ENCODE measurements at places on chromosomes 3 and 15. TPM values are rescaled to one million over a fixed set of nuclear protein-coding genes. Genes with fewer than 3 reads are reported as not detected.
A peak's percentile ranks its signal among the peaks of the same experiment; 100 is the strongest.

DNA sequence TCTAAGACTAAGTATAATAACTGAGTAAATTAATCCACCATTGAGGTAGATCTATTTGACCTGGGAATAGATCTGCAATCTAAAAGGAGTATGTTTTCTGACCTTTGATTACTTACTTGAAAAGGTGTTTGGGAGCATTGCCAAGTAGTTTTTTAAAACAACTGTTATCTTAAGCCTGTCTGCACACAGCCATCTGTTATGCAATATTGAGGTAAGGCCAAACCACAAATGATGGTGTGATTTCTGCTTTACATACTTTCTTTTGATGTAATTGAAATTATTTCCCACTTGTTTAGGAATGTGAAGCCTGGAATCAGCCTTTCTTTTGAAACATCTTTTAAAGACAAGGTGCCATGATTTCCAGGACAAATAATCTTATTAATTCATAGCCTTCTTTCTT is 274.0 kb downstream of the BBX start:
- DNase-seq, result peak; percentile 17

Gene CCR3
- total RNA-seq, result not detected

- no peak for DNase-seq
Observed at GRCh38 chr15:58114812-58115211, 23.4 kb upstream of the AQP9 start.

DNA sequence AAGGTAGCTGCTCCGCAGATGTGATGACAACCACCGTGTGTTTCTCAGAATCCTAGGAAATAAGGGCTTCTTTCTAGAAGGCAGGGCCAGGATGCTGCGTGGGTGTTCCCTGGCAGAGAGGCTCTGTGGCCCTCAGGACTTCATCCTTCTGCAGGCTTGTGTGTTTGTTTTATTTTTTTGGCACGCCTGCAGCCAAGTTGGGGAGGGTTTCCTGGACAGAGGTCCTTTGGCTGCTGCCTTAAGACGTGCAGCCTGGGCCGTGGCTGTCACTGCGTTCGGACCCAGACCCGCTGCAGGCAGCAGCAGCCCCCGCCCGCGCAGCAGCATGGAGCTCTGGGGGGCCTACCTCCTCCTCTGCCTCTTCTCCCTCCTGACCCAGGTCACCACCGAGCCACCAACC is at the start of gene CLEC3B:
CLEC3B (plus strand) TSS at position 266 of the 400 bp plus-strand sequence; CDS start at position 326, 60 bp downstream.
- DNase-seq, result no peak

Gene RTP3
- not detected for total RNA-seq

DNA sequence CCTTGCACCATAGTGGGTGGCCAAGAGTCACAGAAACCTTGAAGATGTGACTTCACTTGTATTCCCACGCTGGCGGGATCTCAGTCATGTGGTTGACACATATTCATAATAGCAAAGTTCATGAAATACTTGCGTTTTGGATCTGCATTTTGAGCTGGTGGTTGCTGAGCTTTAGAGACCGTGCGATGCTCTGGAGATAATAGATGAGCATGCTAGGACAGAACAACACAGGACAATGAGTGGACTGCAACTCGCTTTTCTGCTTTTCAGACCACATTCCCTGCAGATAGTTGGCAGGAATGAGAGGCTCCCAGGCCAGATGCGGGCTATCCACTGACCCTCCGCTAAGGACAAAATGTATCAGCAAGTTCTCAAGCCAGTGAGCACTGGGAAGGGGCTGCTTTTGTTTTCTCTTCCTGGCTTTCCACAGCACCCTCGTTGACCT is 13.8 kb upstream of the STARD5 start:
- DNase-seq, result no peak

Gene B3GALNT1
- total RNA-seq, result 6.2 TPM

- DNase-seq, result no peak
Observed at GRCh38 chr3:192155194-192155593, 572.1 kb downstream of the FGF12 start.

Gene IQCF5
- not detected for total RNA-seq

DNA sequence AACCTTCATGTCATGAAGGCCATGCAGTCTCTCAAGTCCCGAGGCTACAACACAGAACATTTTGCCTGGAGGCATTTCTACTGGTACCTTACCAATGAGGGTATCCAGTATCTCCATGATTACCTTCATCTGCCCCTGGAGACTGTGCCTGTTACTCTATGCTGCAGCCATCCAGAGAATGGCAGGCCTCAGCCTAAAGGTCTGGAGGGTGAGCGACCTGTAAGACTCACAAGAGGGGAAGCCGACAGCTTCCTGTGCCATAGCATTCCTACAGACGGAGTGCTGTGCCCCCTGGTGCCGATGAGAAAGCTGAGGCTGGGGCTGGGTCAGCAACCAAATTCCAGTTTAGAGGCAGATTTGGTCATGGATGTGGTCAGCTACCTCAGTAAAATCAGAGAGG is 51.3 kb upstream of the CADPS start:
- DNase-seq, result no peak

Gene SKOR1
- total RNA-seq, result not detected

Gene P2RY1
- total RNA-seq, result 5.6 TPM

- DNase-seq, result no peak
Observed at GRCh38 chr3:194083637-194084224, 52.2 kb upstream of the HES1 start.

GRCh38 chr3:156050918-156051317 is 69.5 kb upstream of the KCNAB1 start:
- peak; percentile 39 for DNase-seq

DNA sequence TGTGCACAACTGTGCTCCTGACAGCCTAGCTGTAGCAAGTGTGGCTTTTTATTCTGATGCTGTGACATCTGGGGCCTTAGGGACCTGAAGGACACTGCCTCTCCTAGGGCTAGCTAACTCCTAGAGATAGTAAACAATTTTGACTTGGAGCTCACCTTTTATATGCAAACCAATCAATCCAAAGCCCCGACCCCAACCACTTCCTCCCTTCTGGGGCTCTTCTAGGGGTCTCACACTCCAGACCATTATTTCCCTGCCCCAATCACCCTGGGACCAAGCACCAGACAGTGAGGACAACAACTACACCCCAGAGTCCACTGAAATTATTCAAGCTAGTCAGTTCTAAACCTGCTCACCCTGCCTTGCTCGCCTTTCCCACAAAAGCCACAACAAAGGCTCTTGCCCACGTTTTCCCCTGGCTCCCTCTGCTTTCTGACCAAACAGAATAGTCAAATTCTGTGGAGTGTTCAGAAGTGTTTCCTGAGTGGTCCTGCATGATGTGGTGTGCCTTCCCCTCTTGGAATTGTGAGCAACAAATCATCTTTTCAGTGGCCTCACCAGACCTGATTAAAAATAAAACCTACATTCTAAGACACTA is 84.2 kb upstream of the WNT5A start:
- DNase-seq, result peak; percentile 25

Gene MFN1
- 45.8 TPM for total RNA-seq

DNA sequence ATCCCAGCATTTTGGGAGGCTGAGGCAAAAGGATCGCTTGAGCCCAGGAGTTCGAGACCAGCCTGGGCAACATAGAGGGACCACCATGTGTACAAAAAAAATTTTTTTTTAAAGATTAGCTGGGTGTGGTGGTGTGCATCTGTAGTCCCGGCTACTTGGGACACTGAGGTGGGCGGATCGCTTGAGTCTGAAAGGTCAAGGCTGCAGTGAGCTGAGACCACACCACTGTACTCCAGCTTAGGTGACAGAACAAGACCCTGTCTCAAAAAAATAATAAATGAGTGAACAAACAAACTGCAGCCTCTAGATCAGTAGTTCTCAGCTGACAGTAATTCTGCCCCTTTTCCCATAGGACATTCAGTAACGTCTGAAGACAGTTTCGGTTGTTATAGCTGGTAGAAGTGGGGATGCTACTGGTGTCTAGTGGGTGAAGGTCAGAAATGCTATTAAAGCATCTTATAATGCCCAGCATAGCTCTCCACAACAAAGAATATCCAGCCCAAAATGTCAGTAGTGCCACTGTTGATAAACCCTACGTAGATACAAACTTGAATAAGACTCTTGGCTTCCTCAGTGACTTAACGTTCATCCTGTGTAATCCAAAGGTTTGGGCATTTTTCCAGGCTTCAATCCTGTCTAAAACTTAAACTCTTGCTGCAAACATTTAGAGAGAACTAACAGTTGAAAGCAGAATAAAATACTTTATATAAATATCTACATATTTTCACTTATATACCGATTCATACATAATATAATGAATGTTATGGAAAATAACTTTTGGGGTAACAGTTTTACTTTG is 10.6 kb downstream of the SMC4 start:
- DNase-seq, result no peak

DNA sequence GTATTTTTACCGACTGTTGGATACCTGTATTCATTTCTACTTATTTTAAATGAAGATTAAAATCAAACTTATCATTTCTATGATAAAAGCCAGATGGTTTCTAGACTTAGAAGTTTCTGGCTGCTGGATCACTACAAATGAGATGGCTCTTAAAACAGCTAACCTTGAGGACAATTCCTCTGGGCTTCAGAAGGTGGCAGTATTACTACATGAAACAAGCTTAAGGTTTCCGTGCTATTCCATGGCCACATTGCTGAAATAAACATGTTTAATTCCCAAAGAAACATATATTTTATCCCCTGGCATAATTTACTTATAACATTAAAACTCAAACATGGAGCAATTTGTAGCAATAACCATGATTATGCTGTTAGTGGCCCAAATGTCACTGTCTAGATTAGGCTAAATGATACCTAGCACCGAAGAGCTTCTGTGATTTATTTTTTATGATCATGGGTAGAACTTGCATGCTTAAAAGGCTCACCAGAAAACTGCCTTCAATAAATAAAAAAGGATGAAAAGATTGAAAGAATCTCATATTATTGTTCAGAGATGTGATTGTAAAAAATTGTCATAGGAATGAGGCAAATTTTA is 204.0 kb upstream of the NANOGP8 start:
- DNase-seq, result peak; percentile 41

DNA sequence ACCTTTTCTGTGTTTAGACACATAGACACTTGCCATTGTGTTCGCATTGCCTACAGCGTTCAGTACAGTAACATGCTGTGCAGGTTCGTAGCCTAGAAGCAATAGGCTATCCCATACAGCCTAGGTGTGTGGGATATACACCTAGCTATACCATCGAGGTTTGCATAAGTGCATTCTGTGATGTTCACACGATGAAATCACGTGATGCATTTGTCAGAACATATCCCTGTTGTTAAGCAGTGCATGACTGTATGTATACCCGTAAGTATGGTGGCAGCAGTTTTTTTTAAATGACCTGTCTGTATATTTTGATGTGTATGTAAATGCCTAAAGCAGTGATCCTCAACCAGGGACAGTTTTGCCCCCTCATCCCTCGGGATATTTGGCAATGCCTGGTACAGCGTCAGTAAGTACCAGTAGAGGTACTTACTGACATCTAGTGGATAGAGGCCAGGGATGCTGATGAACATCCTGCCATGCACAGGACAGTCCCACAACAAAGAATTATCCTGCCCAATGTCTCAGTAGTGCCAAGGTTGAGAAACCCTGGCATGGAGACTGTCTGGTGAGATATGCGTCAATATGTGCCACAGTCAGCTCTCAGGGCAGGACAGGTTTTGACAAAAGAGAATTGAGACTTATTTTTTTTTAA is 129.1 kb downstream of the HCN4 start:
- peak; percentile 28 for DNase-seq

- peak; percentile 58 for DNase-seq
Observed at GRCh38 chr15:89556413-89557262, 18.6 kb upstream of the TICRR start.

GRCh38 chr15:31387092-31387478 is 60.5 kb downstream of the KLF13 start:
- no peak for DNase-seq

Gene GPR156
- total RNA-seq, result 0.11 TPM

DNA sequence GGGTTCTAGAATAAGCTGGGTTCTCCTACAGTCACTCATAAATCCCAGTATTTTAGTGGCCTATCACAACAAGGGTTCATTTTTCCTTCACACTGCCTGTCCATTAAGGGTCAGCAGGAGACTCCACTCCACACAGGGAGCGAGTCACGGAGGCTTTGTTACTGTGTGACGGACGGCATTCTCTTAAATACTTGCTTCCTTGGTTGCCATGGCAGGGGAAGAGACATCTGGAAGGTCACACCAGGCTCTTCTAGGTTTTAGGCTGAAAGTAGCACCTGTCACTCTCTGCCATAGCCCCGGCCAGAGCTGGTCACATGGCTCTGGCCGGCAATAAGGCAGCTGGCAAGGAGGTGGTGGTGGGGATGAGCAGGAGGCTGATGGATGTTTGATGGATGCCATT is 89.4 kb upstream of the ANKRD34C start:
- no peak for DNase-seq

Gene GPR176
- total RNA-seq, result 58.1 TPM

DNA sequence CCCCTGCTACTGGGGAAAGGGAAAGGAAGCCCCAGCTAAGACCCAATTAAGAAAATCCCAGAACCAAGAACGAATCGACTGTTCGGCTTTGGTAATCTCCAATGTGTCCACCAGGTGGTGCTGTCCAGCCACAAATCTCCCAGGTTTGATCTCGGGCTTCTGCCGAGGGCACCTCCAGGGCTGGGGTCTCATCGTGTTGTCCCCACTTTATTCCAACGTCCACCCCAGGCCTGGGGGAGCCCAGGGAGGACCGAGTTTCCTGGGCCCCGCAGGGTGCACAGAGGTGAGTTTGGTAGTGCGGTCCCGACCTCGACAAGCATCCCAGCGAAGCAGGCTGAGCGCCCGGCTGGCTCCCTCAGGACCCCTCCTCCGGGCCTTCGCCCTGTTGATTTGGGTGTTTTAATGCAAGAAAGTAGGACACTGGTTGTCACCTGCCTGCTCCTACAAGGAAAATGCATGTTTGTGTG is 185.1 kb downstream of the GOLGA6L6 start:
- DNase-seq, result peak; percentile 48

GRCh38 chr3:27633224-27633545 is 88.9 kb downstream of the EOMES start:
- DNase-seq, result no peak

DNA sequence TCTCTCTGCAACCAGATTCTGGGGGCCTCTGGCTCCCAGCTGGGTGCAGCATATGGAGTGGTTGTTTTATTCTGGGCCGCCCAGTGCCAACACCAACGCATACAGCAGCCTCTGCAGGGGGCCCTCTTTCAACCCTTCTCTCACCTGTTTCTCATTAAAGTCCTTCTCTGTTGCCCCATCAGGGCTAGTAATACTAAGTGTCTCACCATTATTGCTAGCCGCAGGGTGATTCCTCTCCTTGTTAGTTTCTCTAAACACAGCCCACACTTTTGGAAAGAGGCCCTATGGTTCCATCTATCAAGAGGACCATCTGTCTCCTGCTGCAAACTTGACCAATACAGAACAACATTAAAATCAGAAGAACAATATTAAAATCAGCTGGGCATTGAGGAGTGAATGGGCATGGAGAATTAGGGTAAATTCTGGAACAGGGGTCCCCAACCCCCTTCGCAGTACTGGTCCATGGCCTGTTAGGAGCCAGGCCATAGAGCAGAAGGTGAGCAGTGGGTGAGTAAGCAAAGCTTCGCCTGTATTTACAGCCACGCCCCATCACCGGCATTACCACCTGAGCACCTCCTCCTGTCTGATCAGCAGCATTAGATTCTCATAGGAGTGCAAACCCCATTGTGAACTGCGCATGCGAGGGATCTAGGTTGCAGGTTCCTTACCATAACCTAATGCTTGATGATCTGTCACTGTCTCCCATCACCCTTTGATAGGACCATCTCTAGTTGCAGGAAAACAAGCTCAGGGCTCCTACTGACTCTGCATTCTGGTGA is 36.5 kb downstream of the ALS2CL start:
- DNase-seq, result no peak

GRCh38 chr15:91988071-91988470 is 134.6 kb downstream of the SLCO3A1 start:
- DNase-seq, result no peak

GRCh38 chr15:72535911-72536310 is 61.8 kb downstream of the ARIH1 start:
- DNase-seq, result no peak

Gene SGO1
- 18.2 TPM for total RNA-seq

Gene PTH1R
- 2.6 TPM for total RNA-seq
